Activated CD4-positive, alpha-beta T cell treated with anti-CD3 and anti-CD28 coated beads for 1 hour (primary cell): ENCODE measurements at places on chromosomes 16 and 17.

DNA sequence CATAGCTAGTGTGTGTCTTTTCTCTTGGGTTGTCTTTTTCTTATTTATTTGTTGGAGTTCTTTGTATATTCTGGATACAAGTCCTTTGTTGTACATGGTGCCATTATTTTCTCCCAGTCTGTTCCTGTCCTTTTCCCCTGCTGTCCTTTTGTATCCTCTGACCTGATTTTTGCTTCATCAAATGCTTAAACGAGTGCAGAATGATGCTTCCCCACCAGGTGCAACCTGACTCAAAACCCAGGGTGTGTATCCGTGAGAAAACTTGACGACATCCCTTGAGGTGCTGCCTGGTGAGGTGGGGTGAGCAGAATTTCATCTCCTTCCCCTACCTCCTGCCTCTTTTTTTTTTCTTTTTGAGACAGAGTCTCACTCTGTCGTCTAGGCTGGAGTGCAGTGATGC lies 88.6 kb downstream of the NTN1 start:
- no peak for DNase-seq

GRCh38 chr16:80569440-80570105 lies 28.8 kb downstream of the DYNLRB2 start:
- peak; percentile 29 for DNase-seq

GRCh38 chr16:64242492-64242891 lies 879.4 kb downstream of the CDH11 start:
- no peak for DNase-seq

DNA sequence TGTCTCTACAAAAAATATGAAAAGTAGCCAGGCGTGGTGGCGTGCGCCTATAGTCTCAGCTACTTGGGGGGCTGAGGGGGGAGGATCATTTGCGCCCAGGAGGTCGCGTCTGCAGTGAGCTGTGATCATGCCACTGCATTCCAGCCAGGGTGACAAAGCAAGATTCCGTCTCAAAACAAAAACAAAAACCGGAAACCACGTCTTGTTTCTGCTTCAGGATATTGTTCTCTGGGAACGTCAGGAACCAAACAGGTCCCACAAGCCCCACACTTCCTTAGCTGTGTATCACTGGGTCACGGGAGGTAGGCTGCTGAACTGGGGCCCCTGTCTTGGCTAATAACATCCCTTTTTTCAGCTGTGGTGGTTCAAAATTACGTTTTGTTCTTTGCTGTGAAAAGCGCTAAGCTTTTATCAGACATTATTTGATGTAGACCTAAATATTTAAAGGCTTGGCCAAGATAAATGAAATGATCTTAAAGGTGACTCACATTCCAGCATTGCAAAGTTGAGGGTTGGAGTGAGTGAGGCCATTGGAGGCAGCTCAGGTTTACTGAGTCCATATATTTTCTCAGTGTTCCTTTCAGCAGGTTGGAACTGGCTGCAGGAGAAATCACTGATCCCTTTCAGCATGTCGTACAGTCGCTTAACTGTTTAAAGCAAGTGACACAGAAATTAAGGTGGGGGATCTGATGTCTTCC lies 16.4 kb upstream of the SEC14L1 start:
- DNase-seq = no peak

DNA sequence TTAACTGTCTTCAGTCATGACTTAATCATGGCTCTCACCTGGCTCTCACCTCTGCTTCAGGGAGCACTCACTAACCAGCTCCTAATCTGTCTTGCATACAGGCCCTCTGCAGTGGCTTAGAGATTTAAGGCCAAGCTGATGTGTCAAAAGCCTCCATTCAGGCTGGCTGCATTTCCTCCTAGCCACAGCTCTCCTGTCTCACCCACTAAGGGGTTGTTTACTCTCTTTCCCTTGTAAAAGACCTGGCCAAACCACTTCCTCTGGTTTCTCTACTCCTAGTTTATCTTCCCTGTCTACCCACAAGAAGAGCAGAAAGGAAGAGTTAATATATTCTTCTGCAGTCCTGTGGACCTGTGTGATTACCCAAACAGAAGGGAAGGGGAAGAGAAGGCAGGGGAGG lies 9.3 kb upstream of the ASIC2 start:
- DNase-seq = no peak

DNA sequence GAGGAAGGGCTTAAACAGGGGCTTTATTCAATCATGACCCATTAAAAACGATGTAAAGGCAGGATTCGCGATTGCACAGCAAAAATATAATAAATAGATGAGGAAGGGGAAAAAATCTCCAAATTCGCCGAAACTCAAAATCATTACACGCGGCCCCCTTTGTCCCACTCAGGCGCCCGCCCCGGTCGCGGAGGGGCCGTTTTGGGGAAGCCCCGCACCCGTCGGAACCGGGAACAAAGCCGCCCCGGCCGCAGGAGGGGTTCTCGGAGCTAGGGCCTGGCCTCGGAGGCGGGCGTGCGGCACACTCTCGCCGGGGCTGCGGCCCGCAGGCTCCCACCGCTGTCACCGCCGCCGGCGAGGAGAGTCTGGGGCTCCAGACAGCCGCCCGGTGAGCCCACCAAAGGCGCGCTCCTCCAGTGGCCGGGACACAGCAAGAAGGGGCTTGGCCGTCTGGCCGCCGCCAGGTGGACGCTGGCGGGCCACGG lies 521 bp downstream of the C16orf87 start:
- DNase-seq = peak; percentile 12

GRCh38 chr17:58326609-58327362 lies 1.8 kb downstream of the TSPOAP1 start:
- DNase-seq = peak; percentile 26

- no peak for DNase-seq
These were observed 12.4 kb upstream of the BAHCC1 start for GRCh38 chr17:81382851-81383250.
